HFFc6 (cell line): ENCODE measurements at places on chromosomes 12 and 14.

DNA sequence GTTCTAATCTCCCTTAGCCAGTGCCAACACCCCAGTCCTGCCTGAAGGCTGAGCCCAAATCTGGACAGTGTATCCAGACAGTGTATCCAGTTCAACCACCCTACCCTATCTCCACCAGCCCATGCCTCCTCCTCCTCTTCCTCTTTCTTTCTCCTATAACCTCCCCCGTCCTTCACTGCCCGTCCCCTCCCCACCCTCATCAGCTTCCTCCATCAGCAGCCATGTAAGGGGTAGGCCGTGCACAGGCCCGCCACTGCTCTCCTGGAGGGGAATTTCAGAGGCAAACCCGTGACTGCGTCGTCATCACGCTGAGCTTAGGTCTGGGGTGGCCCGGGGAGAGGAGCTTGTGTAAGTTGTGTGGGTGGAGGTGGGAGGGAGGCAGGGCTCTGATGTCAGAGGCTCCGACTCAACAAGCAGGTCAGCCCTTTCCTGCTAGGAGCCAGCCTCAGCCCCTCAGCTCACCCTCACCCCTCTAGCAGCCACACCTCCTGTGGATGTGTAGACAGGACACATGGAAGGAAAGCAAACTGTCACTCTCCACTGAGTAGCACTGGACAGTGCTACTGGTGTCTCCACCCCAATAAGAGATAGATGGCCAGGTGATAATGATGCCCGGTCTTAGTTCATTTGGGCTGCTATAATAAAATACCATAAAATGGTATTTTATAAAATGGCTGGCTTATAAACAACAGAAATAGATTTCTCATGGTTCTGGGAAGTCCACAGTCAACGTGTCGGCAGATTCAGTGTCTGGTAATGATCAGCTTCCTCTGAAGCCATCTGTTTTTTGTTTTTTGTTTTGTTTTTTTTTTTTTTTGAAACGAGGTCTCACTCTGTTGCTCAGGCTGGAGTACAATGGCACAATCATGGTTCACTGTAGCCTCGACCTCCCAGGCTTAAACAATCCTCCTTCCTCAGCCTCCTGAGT lies 50.5 kb downstream of the IRF2BPL start:
- DNase-seq: peak; percentile 28

GRCh38 chr14:105315941-105316576 lies 1.5 kb downstream of the PACS2 start:
- no peak for DNase-seq

GRCh38 chr14:33580841-33581240 lies 370.0 kb downstream of the EGLN3 start:
- DNase-seq: no peak

DNA sequence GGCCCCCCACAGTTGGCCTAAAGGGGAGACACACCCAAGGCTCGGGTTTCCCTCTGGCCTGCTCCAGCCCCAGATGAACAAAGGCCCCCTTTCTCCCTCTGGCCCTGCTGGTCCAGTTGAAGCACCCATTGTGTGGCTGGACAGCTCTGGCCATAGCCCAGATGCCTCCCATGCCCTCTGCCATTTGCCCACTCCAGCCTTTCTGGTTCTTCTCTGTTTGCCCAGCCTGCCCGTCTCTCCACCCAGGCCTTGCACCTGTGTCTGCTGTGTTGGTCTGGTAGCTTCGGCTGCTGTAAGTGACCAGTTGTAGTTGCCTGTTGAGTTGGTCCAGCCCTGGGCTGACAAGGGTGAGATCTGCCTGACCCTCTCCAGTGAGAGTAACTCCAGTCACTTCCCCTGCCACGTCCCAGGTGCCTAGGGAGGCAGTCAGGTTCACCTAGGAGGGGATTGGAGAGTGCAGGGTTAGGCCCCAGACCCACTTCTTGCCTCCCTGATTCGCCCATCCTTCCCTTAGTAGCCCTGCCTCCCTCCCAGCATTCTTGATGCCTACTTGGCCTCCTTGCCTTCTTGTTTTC lies 3.0 kb downstream of the B4GALNT1 start:
- no peak for DNase-seq

- DNase-seq: no peak
Observed at GRCh38 chr14:85333841-85334240, 196.1 kb upstream of the FLRT2 start.

DNA sequence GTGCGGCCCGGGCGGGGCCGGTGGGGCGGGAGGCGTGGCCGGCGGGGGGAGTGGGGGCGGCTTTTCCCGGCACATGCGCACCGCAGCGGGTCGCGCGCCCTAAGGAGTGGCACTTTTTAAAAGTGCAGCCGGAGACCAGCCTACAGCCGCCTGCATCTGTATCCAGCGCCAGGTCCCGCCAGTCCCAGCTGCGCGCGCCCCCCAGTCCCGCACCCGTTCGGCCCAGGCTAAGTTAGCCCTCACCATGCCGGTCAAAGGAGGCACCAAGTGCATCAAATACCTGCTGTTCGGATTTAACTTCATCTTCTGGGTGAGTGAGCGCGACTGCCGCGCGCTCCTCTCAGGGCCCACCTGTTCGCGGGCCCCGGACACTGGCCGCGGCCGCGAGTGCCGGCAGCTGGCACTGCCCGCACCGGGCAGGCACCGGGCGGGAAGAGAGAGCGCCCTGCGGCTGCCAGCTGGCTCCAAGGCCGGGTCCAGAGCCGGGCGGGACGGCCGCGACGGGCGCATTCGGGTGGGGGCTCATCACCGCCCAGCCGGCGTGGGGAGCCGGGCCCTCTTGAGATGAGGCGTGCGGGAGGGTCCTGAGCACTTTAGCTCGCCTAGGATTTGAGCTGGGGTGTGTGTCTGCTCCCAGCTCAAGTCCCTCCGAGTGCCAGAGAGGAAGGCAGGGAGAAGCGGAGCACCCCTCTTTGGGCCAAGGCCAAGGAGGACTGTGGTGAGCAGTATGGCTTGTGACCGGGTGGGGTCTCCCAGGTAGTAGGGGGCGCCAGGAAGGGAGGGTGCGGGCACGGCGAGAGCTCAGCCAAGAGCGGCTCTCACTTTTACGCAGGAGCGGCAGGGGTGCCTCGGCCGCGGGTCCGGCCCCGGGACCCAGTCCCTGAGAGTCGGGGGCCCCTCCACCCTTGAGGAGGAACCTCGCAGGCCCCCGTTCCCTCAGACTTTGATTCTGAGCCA lies at the start of gene CD9:
Gene CD9 (plus strand): TSS at position 145 of the 957 bp plus-strand sequence. CDS start 100 bp downstream, at position 245.
- no peak for DNase-seq

GRCh38 chr14:50230401-50230700 lies 1.0 kb downstream of the SOS2 start:
- no peak for DNase-seq

GRCh38 chr14:34502545-34503225 lies 36.8 kb downstream of the EAPP start:
- no peak for DNase-seq
